Uterus (tissue), 4 donors: ENCODE measurements at places on chromosomes 3 and 15. TPM values are rescaled to one million over a fixed set of nuclear protein-coding genes. Genes with fewer than 3 reads are reported as not detected.

RLBP1 gene
- not detected for total RNA-seq

CHRNA7 gene
- total RNA-seq, result 1.8 TPM

HHLA2 gene
- total RNA-seq, result not detected

DNAJA4 gene
- total RNA-seq, result 12.4 TPM

CD96 gene
- 2.1 TPM for total RNA-seq

ARNT2 gene
- total RNA-seq, result 22.9 TPM

HIGD2B gene
- total RNA-seq, result not detected

CYP8B1 gene
- total RNA-seq, result not detected

CP gene
- total RNA-seq, result 7.4 TPM

CACNA1D gene
- total RNA-seq, result 96.8 TPM

MRPS11 gene
- 12.7 TPM for total RNA-seq

MORC1 gene
- total RNA-seq, result not detected

GRCh38 chr3:34862456-34862855 is 776.9 kb upstream of the ARPP21 start:
- DNase-seq, result no peak

GRCh38 chr3:49124991-49125670 is 4.5 kb upstream of the USP19 start:
- no peak for DNase-seq

GRCh38 chr3:174101244-174101643 is 703.7 kb downstream of the NLGN1 start:
- DNase-seq, result no peak

DNA sequence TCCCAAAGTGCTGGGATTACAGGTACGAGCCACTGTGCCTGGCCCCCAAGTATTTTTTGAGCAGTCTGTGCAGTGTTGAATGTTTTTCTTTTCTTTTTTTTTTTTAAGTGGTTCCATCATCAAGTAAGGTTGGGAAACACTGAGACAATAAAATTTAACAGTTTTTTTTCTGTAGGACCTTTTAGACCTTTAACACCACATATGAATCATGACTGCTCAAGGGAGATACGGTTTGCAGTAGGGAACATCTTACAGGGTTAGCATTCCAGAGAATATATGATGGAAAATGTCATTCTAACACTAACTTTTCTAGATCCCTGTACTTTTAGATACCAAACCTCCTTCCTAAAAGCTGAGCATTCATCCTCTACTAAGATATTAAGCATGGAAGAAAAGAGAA is 41.7 kb downstream of the SNX4 start:
- no peak for DNase-seq

- DNase-seq, result no peak
Measured at GRCh38 chr3:68972358-68972979, 40.1 kb upstream of the TAFA4 start.

GRCh38 chr15:100111125-100112060 is 230.4 kb downstream of the ADAMTS17 start:
- DNase-seq, result peak; percentile 57

- no peak for DNase-seq
Measured at GRCh38 chr3:128684986-128685726, 34.5 kb upstream of the RPN1 start.
